Activated CD8-positive, alpha-beta memory T cell treated with anti-CD3 and anti-CD28 coated beads for 24 hours (primary cell): ENCODE measurements at places on chromosomes 6 and 20.

- DNase-seq = no peak
Measured at GRCh38 chr6:25351485-25351884, 72.3 kb downstream of the CARMIL1 start.

- no peak for DNase-seq
Measured at GRCh38 chr20:10022625-10023024, 12.2 kb upstream of the ANKEF1 start.

DNA sequence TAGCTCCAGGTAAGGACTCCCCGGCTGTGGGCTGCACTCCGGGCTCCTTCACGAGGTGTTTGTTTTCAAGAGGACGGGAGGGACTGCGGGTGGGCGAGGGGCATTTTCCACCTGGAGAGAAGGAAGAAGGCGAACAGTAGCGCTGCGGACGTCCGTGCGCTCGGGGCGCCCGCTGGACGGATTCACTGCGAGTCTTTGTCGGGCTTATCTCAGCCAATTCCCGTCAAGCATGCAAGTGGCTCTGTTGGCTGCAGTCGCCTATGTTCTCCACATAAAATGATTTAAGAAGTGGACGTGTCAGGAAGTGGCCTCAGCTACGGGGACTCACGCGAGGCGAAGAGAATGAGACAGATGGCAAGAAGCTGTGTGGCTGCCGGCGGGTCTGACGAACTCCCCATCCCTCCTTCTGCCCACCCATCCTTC lies 332 bp downstream of the GRIK2 start:
- no peak for DNase-seq

GRCh38 chr20:3901706-3902440 lies 12.7 kb downstream of the PANK2 start:
- no peak for DNase-seq

- DNase-seq = no peak
Measured at GRCh38 chr6:40419377-40419776, 167.8 kb downstream of the LRFN2 start.

- DNase-seq = no peak
Measured at GRCh38 chr6:111794727-111795452, 78.4 kb downstream of the FYN start.

GRCh38 chr20:25128649-25129048 lies 46.7 kb upstream of the VSX1 start:
- DNase-seq = no peak

- no peak for DNase-seq
Measured at GRCh38 chr20:1322511-1323245, 6.3 kb downstream of the SDCBP2 start.

- DNase-seq = no peak
Measured at GRCh38 chr6:145372671-145373151, 362.6 kb downstream of the EPM2A start.

DNA sequence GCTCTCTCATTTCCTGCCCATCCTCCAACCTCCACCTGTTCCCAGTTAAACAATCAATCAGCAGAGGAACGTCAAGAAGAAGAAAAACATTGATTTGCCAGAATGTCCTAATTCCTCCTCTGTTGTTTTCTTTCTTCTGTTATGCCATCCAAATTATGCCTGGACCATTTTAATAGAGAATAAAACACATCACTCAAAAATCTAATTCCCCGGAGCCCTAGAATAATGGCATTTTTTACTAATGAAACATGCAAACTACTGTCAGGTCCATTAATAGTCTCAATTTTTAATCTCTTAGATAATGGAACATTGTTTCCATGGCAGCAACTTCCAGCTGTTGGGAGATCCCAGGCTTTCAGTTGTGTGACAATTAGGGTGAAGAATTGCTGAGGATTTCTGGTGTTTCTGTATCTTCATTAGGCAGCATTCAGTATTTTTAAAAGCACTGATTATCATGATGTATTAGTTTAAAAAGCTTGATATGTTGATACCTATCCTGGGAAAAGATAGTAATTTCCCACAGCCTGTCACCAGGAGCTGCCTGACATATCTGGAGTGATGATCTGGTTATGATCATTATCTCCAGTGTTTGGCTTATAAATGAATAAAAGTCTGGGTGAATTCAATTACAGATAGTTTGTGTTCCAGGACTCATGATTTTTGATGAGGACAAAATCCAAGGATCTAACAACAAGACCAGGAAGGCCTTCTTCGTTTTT lies 209.8 kb downstream of the TPBG start:
- DNase-seq = no peak

GRCh38 chr6:135331002-135331401 lies 149.9 kb downstream of the MYB start:
- no peak for DNase-seq

DNA sequence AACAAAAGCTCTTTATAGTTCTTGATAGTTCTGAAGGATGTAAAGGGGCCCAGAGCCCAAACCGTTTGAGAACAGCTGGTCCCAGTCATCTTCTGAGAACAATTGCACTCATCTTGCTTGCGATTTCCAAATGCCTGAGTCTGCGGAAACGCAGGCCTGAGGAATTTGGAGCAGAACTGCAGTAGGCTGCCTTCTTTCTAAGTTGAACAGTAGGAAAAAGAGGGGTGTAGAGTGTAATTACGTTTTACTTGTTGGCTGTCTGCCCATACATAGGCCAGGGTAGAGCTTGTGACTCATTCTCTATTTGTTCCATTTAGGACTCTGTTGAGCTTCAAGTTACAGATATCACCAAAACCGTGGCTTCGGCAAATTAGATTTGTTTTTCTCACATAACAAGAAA lies 42.0 kb upstream of the KIF16B start:
- no peak for DNase-seq

DNA sequence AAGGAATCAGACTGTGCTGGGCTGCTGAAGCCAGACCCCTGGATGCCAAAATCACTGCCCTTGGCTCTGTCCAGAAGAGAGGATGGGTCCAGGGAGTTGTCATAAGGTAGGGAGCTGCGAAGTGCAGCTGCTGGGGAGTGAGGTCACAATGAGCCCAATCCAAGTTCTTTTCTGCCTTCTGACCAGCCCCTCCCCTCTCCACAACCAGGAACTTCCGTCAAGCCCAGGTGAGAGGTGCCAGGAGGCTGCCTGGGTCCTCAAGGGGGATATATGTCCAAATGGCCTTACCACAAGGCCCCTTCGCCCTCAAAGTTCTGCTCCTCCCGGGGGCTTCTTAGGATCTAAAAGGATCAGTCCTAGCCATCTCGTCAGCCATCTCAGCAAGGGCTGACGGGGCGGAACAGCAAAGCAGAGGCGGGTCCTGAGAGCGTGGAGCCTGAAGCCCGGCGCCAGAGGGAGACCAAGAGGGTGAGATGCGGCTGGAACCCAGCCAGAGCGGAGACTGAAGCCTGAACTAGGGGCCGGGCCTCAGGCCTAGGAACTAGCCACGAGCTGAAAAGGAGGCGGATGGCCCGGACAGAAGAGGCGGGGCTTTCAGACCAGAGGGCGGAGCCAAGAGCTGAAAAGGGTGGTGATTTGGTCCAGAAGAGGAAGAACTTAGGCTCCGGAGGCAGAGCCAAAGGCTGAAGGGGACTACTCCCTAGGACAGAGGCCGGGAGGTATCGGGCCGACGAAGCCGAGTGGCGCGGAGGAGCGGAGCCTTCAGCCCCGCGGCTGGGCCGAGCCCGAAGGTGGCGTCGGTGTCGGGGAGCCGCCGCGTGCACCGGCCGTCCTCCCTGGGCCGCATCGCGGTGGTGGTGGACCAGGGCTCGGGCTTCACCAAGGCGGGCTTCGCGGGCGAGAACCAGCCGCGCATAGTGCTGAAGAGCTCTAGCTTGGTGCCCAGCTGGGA lies at the start of gene ACTL10:
TSS of gene ACTL10 (plus strand) at position 651 of the 952 bp plus-strand sequence. CDS start 555 bp downstream, outside the sequence.
- peak; percentile 95 for DNase-seq

DNA sequence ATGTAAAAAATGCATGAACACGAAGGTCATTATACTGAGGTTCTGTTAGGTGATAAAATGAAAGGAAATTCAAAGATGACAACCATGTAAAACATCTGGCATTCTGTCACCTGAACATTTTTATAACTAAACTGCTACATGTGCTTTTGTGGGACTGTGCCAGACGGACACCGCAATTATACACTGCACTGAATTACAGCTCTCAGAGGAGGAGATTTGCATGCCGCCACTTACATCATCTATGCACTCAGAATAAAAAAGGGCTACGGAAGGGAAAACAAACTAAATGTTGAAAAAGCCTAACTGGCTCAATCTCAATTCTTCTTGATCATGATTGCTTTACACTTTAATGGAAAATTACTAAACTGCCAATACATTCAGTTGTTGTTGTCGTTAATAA lies 614.0 kb upstream of the EYS start:
- no peak for DNase-seq

GRCh38 chr6:42104804-42105125 lies 37.7 kb downstream of the C6orf132 start:
- no peak for DNase-seq

- DNase-seq = no peak
Measured at GRCh38 chr20:56373942-56374341, 15.2 kb downstream of the FAM210B start.

DNA sequence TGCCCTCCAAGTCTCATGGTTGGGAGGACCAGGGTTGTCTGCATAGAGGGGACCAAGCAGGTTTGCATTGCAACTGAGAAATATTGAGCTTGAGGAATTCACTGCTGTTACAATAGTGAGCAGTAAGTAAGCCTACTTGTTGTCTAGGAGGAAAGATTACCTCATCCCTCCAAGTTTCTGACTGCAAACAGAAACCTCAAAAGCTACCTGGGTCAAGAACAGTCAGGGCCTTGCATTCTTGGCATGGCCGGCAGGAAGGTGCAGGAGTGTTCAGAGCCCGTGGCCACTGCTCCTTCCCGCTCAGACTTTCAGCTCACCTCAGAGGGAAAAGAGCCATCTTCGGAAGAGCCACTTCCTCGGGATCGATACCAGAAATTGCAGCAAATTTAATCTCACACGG lies 46.0 kb upstream of the DOK5 start:
- DNase-seq = no peak

- no peak for DNase-seq
Measured at GRCh38 chr6:109484122-109484521, 1.1 kb upstream of the ZBTB24 start.

- DNase-seq = peak; percentile 65
Measured at GRCh38 chr6:107116328-107116892, 1.1 kb upstream of the BEND3 start.

DNA sequence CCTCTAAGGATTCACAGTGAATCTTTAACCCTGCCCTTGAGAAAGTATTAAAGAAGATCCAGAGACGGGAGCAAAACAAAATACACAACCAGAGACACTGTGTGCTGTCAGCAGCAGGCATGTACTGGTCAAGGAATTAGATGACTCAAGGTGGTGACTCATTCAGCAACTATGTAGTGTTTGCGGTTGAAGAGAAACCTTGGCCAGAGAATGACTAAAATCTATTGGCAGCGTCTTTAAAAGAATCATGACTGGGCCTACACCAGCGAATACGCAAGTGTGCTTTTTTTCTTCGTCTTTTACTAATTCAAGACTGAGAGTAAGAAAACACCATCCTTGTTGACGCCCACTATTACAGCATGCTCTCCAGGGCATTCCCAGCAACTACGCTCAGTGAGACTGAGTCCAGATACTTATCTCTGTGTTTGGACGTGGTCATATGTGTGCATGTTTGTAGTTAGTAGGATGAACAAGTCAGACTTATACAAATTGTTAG lies 72.4 kb upstream of the BACH2 start:
- no peak for DNase-seq

GRCh38 chr20:64039293-64040160 lies 3.5 kb downstream of the C20orf204 start:
- no peak for DNase-seq

DNA sequence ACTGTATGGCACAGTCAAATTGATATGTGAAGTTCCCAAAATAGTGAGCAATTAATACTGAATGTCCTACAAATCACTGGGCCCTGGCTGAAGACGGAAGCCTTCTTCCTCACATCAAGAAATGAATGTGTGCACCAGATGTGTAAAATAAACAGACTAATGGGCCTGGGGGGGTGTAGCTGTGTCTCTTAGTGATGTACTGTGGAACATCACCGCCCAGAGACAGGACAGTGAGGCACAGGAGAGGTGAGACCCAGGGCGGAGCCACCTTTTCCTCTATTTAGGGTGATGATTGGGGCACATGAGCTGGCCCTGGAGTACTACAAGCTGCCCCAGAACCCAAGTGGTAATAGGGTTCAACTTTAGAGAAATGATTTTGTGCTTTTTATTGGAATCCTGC lies 368.5 kb upstream of the ARID1B start:
- DNase-seq = no peak

GRCh38 chr6:163329991-163330390 lies 84.5 kb upstream of the QKI start:
- DNase-seq = no peak

- DNase-seq = no peak
Measured at GRCh38 chr6:64012351-64013001, 376.9 kb downstream of the PHF3 start.

DNA sequence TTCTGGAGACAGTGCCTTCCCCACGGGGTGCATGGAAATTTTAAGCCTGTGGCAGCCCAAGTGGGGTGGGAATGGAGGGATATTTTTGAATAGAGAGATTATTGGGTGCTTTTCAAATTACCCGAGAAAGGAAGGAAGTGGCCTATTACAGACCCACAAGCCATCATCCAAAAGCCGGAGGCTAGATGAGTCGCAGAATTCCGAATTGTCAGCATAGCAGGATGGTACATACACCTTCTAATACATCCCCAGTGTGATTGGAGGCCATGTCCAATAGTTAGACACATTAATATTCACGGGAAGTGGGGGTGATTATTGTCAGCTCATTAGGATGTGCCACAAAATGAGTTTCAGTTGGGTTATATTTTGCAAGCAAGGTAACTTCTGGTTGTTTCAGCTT lies 133.0 kb downstream of the FIG4 start:
- no peak for DNase-seq

GRCh38 chr6:106626485-106626884 lies 2.8 kb downstream of the RTN4IP1 start:
- DNase-seq = no peak

- DNase-seq = no peak
Measured at GRCh38 chr6:101226677-101227135, 166.8 kb upstream of the GRIK2 start.

DNA sequence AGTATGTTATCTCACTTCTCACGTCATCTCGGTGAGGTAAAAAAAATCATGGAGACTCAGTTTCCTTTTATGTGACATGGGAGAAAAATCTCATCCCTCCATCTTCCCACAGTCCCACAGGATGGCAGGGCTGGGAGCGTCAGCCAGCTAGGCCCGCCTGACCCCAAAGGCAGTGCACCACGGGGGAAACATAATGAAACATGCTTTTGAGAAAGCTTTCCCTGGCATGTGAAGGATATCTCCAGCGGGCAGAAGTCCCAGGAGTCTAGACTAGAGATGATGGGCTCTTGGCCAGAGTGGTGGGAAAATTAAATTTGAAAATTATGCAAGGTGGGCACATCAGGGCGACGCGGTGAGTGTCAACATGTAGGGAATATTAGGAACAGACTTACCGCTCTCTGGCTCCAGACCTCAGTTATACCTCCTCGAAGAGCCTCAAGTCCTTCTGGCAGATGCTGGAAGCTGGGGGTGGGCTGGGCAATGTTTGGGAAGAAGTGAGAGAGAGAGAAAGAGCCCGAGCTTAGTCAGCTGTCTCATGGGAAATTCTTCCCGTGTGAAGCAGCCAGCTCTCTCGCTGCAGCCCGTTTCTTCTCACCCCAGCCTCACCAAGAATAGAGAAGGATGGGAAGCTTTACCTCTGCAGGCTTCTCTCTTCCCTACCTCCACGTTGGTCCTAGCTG lies 52.3 kb downstream of the MOCS1 start:
- DNase-seq = no peak

- no peak for DNase-seq
Measured at GRCh38 chr6:6452002-6452401, 131.5 kb upstream of the F13A1 start.

- DNase-seq = no peak
Measured at GRCh38 chr6:84556541-84557335, 207.7 kb downstream of the TBX18 start.
